NCI-H1694 (cell line): ENCODE measurements at places on chromosomes 13 and 19.

GRCh38 chr13:106561551-106562170 lies 6.3 kb downstream of the ARGLU1 start:
- no peak for DNase-seq

GRCh38 chr13:71727042-71727441 lies 140.0 kb downstream of the DACH1 start:
- no peak for DNase-seq

DNA sequence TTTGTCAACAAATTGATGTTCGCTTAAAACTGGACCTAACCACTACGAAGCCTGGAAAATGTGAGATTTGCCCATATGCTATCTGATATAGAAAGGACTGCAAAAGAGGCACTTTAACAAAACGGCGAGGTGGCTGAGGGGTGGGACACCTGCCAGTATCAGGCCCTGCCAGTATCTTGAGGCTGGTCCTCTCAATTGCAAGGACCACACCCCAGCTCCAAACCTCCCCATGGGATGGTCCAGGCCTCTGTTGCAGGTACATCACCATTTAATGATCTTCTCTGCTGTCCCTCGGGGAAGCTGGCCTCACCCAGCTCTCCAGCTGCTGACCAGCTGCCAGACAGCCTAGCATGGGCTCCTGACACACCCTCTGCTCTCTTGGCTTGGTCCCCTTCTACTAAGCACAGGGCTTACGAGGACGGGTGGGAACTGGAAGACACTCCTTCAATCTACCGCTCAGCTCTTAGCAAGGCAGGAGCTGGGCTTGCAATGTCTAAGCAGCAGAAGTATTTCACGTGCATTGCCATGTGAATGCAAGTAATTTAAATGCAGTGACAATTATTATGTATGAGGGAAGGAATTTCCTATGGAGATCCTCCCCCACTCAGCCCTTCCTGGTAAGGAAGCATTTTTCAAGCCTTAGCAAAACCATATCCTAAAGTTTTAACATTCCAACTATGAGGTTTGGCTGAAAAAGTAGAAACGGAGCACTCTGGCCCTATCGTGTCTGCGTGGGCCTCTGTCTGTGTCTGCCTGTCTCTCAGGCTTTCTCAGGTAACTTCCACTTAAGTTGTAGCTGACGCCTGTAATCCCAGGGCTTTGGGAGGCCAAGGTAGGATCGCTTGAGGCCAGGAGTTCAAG lies 63.9 kb downstream of the LATS2 start:
- no peak for DNase-seq

- DNase-seq: no peak
Observed at GRCh38 chr13:29906432-29907011, 56.1 kb upstream of the UBL3 start.

DNA sequence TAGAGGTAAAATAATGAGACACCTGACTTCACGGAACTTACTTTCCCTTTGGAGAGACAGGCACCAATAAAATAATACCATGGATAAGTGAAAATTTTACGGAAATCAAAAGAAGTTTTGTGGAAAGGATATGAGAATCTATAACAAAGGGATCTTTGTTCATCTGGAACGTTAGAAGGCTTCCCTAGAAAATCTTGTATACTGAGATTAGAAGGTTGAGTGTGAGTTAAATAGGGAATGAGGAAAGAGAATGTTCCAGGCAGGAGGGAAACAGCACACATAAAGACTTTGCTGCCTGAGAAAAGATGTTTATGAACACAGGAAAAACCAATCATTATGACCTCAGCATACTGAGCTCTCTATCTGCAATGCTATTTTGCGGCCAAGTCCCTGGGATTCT lies 19.6 kb upstream of the RAP2A start:
- DNase-seq: no peak

GRCh38 chr13:46751811-46752635 lies 44.9 kb downstream of the ESD start:
- DNase-seq: no peak

- no peak for DNase-seq
Observed at GRCh38 chr13:28866932-28867331, 46.8 kb downstream of the MTUS2 start.

DNA sequence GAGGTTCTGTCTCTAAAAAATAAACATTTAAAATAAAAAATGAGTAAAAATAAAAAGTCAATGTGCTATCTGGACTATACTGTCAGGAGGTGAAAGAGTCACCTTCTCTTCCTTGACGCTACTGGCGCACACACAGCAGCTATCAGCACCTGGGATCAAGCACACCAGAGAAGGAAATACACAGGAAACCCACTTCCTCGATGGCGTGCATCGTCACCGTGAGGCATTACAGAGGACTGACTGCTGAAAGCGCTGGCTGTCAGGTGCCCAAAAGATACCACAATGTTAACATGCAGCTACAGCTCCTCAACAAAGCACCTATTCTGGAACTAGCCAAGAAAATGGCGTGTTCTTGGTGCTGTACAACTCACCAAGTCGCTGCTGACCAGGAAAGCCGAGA lies 6.1 kb downstream of the SLC35E1 start:
- no peak for DNase-seq

GRCh38 chr13:84784443-84785153 lies 902.3 kb upstream of the SLITRK1 start:
- DNase-seq: no peak

DNA sequence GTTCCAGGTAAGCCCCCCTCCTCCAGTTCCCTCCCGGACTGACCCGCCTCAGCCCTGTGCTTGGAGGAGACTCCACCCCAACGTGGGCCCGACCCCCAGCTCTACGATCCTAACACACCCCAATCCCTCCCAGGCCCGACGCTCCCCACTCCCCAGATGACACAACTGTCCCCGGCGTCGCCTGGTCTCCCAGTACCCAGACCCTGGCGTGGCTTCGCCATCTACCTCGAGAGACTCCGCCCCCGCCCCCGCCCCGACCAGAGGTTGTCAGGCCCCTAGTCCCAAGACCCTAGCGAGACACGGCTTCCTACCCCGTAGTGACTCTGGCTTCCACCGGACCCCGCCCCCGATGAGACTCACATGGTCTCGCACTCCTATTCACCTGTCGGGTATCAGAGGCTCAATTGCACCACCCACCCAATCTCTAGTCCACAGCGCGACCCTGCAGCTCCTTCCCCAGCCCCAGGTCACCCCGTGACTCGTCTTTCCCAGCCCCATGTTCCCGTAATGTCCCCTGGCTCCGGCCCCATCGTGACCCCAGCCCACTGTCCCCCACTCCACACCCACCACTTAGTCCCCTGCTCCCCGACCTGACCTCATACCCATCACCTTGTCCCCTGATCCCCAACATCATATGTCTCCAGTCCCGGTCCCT lies 2.9 kb downstream of the CD37 start:
- no peak for DNase-seq

- DNase-seq: no peak
Observed at GRCh38 chr13:95546919-95547318, 5.6 kb upstream of the CLDN10 start.

DNA sequence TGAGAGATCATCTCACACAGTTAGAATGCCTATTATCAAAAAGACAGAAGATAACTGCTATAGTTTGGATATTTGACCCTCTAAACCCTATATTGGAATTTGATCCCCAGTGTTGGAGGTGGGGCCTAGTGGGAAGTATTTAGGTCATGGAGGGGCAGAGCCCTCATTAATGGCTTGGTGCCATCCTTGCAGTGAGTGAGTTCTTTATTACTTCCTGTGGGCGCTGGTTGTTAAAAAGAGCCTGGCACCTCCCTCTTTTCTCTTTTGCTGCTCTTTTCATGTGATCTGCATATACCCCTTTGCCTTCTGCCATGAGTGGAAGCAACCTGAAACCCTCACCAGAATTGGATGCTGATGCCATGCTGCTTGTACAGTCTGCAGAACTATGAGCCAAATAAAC lies 66.8 kb downstream of the TDRD3 start:
- DNase-seq: no peak

- DNase-seq: no peak
Observed at GRCh38 chr13:111789420-111789819, 277.5 kb upstream of the SOX1 start.

- peak; percentile 37 for DNase-seq
Observed at GRCh38 chr13:99605420-99606323, 104.4 kb downstream of the TM9SF2 start.

DNA sequence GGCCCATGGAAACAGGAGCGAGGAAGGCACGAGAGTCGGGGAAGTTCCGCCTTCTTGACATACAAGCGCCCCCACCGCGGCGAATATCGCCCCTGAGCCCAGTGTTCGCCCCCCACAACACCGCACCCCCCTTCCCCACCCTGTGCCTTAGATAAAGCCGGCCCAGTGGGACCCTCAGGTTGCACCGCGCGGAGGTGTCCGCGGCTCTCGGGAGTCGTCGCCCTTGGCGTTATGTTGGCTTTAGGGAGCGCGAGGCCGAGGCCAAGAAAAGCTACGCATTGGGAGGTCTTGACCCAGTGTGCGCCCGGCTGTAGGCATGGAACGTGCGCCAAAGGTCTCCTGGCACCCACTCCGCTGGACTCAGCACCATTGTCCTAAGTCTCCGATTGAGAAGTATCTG lies 603 bp upstream of the ZNF132 start:
- no peak for DNase-seq

GRCh38 chr19:28829762-28830161 lies 383.2 kb downstream of the UQCRFS1 start:
- DNase-seq: no peak

DNA sequence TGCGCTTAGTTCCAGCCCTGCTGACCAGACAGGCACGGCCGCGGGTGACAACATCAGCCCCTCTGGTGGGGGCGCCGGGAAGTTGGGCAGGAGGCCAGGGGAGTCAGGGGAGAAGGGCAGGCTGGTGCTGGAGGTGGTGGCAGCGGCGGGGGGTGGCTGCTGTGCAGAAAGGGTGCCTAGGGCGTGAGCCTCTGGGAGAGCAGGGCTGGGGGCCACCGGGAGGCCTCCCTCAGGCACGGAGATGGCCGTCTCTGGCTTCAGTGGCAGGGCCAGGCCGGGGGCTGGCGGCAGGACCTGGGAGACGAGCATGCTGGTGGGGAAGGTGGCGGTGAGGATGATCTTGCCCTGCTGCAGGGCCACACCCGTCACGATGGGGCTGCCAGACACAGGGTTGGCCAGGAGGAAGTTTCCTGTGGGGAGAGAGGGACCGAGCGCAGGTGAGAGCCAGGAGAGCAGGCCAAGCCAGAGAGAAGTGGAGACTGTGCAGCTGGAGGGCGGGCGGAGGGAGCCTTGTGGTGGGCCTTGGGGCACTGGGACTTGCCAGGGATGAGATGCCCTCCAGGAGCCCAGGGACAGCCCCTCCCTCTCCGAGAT lies 3.3 kb downstream of the SIX5 start:
- DNase-seq: no peak

- DNase-seq: no peak
Observed at GRCh38 chr19:40245506-40246128, 19.1 kb upstream of the CCNP start.

DNA sequence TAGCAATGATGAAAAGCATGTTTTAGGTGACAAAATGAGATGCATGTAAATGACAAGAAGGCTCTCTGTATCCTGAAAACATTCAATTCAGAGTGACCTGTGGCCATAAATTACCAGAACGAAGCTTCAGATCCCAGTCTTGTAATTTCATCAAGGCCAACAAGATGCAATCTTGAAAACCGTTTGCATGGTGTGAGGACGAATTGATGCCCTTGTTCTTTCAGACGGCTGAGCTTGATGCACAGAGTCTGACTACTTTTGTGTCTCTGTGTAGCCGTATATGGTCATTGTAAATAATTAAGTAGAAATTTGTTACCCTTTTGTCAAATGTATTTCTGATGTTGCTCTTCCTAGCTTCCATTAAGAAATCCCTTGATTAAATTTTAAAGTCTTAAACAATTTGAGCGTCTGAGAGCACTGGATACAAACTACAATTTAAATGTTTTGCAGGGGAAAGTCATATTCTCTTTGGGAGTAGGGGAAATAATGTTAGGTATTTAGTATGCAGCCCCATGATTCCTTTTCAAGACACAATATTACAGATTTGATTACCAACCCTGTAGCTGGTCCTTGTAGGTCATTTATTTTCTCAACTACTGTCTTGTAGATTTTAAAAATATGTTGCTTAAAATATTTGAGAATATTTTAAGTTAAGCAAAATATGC lies 125.8 kb upstream of the PCDH9 start:
- no peak for DNase-seq

- DNase-seq: no peak
Observed at GRCh38 chr19:53785196-53785889, 38.8 kb downstream of the NLRP12 start.

GRCh38 chr19:12400633-12401502 lies at the start of gene ZNF799:
TSS of gene ZNF799 (minus strand) at chr19:12401271. CDS start at chr19:12401070, 201 bp downstream.
- DNase-seq: peak; percentile 79

DNA sequence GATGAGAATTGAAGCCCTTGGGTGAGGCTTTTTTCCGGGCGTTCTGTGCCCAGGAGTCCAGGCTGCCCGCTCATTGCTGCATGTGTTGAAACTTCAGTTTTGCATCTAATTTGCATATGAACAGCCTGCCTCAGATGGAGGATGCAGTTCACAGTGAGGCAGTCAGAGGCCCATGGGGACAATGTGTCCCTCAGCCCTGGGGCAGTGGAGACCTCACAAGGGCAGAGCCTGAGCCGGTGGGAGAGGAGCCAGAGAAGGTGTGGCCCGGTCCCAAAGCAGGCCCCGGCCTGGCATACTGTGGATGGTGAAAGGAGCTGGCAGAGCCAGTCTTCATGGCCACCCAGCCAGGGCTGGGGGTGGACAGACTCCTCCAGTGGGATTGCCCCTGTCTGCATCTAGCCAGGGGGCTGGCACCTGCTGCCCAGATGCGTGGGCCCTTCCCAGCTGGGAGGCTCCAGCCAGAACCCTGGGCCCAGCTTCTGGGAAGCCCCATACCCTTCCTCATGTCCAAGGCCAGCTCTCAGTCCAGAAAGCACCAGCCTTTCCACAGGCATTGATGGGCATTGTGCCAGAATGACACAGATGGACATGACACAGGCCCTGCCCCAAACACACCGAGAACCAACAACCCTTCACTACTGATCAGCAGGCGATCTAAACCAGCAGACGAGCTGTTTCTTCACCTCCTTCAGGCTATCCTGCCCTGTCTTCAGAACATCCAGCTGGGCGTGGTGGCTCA lies 32.9 kb upstream of the KCTD15 start:
- DNase-seq: no peak

- DNase-seq: no peak
Observed at GRCh38 chr19:16248380-16249023, 50.8 kb downstream of the AP1M1 start.

GRCh38 chr19:46868025-46868802 lies 7.4 kb downstream of the ARHGAP35 start:
- DNase-seq: no peak

- no peak for DNase-seq
Observed at GRCh38 chr19:41735071-41735600, 20.2 kb upstream of the CEACAM6 start.

- DNase-seq: no peak
Observed at GRCh38 chr13:69124996-69125395, 982.6 kb upstream of the ATXN8OS start.

DNA sequence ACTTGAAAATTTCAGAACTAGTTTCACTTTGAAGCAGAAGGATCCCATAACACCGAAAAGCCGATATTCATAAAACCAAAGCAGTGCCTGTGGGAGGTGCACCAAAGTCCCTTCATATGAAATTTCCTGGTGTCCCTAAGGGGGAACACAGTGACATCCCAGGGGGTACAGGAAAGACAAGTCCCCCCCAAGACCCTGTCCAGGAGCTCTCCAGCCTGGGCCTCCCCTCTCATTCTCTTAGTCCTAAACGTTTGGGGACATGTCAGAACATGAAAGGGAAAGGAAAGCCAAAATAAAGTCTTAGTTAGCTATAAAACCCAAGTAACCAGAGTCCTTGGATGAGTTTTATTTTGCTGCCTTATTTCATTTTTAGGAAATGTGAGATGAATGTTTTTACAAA lies 56.6 kb downstream of the MRPL57 start:
- DNase-seq: no peak

GRCh38 chr19:46840498-46840942 lies 10.1 kb downstream of the AP2S1 start:
- peak; percentile 78 for DNase-seq
